ENCODE measurements at places on chromosomes 5 and 9. TPM values are rescaled to one million over a fixed set of nuclear protein-coding genes. Genes with fewer than 3 reads are reported as not detected.

- H3K27ac ChIP-seq, result no peak overlapping the region
- no peak for ATAC-seq
- no peak overlapping the region for H3K4me3 ChIP-seq
- H3K4me1 ChIP-seq, result no peaks in the 10 kb centered on the region
Measured at GRCh38 chr5:145025775-145026174, 809.4 kb downstream of the PRELID2 start.

GRCh38 chr5:96320797-96321196, 112.3 kb downstream of the PCSK1 start:
- ATAC-seq, result no peak
- H3K4me3 ChIP-seq, result no peak overlapping the region
- no peaks in the 10 kb centered on the region for H3K4me1 ChIP-seq
- H3K27me3 ChIP-seq, result peaks cover under 1% of the 10 kb centered on the region
- no peaks in the 10 kb centered on the region for H3K36me3 ChIP-seq

- no peaks in the 10 kb centered on the region for H3K27me3 ChIP-seq
- H3K4me1 ChIP-seq, result no peaks in the 10 kb centered on the region
- H3K36me3 ChIP-seq, result no peaks in the 10 kb centered on the region
- no peak for ATAC-seq
- no peak overlapping the region for H3K27ac ChIP-seq
- no peak overlapping the region for H3K4me3 ChIP-seq
Measured at GRCh38 chr5:11890777-11891176, 13.5 kb downstream of the CTNND2 start.

PTGDS gene
- not detected for total RNA-seq

All from activated T-helper 17 cell treated with anti-CD3 and anti-CD28 coated beads, Interleukin-2, amount 50 U/mL, for 72 hours (primary cell).